ENCODE measurements at places on chromosomes 2 and 18. TPM values are rescaled to one million over a fixed set of nuclear protein-coding genes. Genes with fewer than 3 reads are reported as not detected.

Gene POTEI
- not detected for total RNA-seq

GRCh38 chr2:120410487-120410886 is 64.6 kb downstream of the INHBB start:
- no peak for DNase-seq
- H3K4me1 ChIP-seq: no peaks in the 10 kb centered on the region
- H3K36me3 ChIP-seq: no peaks in the 10 kb centered on the region
- H3K4me3 ChIP-seq: no peak overlapping the region
- H3K27me3 ChIP-seq: peaks cover 14% of the 10 kb centered on the region
- H3K27ac ChIP-seq: no peak overlapping the region

DNA sequence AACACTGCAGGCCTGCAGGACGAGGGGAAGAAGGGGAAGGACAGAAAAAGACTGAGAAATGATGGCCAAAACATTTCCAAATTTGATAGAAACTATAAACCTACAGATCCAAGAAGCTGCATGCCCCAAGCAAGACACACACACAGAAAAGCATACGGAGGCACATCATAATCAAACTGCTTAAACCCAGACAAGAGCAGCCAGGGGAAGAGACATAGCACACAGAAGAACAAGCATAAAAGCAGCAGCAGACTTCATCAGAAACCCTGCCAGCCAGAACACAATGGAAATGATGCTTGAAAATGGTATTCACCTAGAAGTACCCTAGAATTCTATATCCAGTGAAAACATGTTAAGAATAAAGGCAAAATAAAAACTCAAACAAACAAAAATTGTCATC is 57.2 kb upstream of the RNU4ATAC start:
- peak overlapping the region; percentile 80 for H3K27ac ChIP-seq
- no peaks in the 10 kb centered on the region for H3K27me3 ChIP-seq
- peaks cover 13% of the 10 kb centered on the region for H3K36me3 ChIP-seq
- no peak for DNase-seq
- H3K4me1 ChIP-seq: peaks cover 34% of the 10 kb centered on the region

- H3K27ac ChIP-seq: no peak overlapping the region
- H3K27me3 ChIP-seq: no peaks in the 10 kb centered on the region
- H3K36me3 ChIP-seq: no peaks in the 10 kb centered on the region
- no peaks in the 10 kb centered on the region for H3K4me1 ChIP-seq
- no peak overlapping the region for H3K4me3 ChIP-seq
- no peak for DNase-seq
Observed at GRCh38 chr2:443741-444140, 155.8 kb upstream of the ALKAL2 start.

Gene HOXD8
- 3.3 TPM for total RNA-seq

DNA sequence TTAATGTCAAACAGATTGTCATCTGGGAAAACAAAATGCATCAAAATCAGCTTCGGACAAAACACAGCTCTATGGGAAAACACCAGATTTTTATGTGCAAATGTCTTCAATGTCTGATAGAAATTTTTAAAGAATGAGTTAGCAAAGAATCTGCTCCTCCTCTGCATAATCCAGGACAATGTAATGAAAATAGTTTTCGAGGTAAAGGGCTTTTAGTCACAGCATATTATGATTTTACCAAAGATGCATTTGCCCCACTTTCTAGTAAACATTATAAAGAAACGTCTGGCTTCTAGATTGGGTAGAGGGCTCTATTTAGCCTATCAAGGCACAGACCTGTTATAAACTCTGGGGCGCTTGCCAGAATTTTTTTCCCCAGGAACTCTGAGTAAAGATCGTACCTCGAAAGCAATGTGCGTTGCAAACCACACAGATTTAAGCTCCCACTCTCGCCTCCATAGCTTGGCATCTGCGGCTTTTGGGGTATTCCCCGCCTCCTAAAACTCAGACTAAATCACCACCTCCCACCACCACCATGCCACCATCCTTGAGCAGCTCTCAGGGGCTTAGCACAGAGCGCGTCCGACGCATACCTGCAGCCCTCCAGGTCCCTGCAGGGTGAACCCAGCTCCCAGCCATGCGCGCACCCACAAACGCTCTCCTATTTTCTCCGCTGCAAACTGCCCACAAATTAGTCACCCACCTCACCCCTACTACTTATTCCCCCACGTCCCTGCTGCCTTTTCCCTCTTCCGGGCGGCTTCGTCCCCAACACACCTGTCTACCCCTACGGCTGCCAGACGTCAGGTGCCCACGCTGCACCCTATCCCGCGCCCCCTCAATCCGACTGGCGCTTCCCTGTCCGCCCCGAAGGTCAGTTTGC is 829 bp downstream of the ACVR1C start:
- H3K4me1 ChIP-seq: peaks cover 5% of the 10 kb centered on the region
- no peaks in the 10 kb centered on the region for H3K36me3 ChIP-seq
- H3K27ac ChIP-seq: no peak overlapping the region
- peaks cover 14% of the 10 kb centered on the region for H3K27me3 ChIP-seq
- peak overlapping the region; percentile 72 for H3K4me3 ChIP-seq

DNA sequence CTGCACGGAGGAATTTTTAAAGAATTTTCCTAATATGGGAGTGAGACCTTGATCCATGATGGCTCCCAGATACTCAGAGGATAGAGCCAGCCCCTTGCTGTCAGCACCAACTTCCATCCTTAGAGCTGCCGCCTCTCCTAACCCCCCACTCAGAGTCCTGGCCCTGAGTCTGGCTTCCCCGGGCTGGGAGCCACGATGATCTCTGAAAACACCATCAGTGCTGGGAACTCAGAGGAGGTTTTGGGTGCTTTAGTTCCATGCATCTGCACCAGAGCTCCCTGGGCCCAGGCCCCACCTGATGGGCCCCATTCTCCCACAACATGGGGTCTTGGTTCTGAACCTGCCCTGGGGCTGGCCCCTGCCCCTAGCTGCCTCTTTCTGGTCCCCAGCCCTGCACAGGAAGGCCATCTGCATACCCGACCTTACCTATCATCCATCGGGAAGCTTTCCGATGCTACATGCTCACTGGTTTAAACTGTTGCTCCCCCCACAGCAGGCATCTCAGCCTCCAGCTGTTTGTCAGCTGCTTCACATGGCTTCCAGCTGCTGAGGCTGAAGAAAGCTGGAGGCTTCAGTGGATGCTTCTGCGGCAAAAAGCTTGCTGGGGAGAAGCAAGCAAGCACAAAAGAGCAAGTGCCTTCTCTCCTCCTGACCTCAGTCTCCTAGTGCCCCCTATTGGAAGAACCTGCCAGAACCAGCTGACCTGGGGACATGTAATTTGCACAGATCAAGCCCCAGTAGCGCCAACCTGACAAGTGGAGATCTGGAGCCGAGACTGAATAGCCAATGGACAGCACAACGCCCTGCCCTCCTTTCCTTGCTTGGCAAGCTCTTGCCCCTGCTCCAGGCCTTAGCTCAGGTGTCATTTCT is 24.2 kb upstream of the RHOB start:
- H3K4me1 ChIP-seq: peaks cover 33% of the 10 kb centered on the region
- no peak overlapping the region for H3K27ac ChIP-seq
- DNase-seq: peak; percentile 34
- H3K4me3 ChIP-seq: peak overlapping the region; percentile 23

GRCh38 chr2:85104228-85104627 is 29.0 kb upstream of the TCF7L1 start:
- no peaks in the 10 kb centered on the region for H3K27me3 ChIP-seq
- no peak overlapping the region for H3K27ac ChIP-seq
- no peaks in the 10 kb centered on the region for H3K4me1 ChIP-seq
- H3K4me3 ChIP-seq: no peak overlapping the region
- no peak for DNase-seq

DNA sequence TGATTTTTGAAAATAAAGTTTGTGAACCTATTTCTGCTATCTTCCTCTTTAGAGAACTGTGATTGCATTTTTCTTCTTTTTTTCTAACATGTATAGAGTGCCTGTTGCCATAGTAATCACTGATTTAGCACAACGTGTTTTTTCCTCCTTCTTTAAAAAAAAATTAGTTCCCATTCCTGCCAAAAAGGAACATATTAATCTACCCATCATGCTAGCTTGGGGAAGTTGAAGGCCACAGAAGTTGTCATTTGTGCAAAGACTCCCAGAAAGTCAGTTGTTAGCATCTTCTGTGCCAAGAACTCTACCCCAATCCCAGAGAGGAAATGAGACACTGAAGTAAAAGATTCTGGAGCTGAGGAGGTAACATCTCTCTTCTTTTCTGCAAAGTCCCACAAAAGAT is 57.3 kb downstream of the SLC8A1 start:
- H3K4me3 ChIP-seq: no peak overlapping the region
- no peak for DNase-seq
- H3K4me1 ChIP-seq: peaks cover 10% of the 10 kb centered on the region
- H3K36me3 ChIP-seq: no peaks in the 10 kb centered on the region
- no peaks in the 10 kb centered on the region for H3K27me3 ChIP-seq
- H3K27ac ChIP-seq: peak overlapping the region; percentile 3

Gene CHRNG
- total RNA-seq: not detected

GRCh38 chr2:160977376-160977775 is 182.9 kb upstream of the TANK start:
- no peak overlapping the region for H3K4me3 ChIP-seq
- H3K27ac ChIP-seq: no peak overlapping the region
- DNase-seq: no peak
- H3K27me3 ChIP-seq: no peaks in the 10 kb centered on the region
- H3K4me1 ChIP-seq: no peaks in the 10 kb centered on the region

DNA sequence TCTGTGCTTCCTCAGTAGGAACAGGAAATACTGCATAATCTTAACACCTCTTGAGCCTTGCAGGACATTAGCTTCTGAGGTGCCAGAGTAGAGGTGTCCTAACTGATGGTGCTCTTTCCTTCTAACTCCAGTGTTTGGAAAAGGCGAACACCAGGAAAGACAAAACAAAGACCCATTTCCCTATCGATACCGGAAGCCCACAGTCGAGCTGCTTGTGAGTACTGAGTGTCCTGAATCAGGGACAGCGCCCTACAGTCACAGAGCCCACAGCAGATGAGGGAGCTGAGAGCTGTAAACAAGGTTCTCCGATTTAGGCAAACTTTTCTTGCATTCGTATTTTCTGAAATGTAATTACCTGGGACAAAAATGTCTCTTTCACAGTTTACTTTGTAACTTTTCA is 50.7 kb downstream of the SLC14A2 start:
- no peaks in the 10 kb centered on the region for H3K27me3 ChIP-seq
- H3K36me3 ChIP-seq: no peaks in the 10 kb centered on the region

DNA sequence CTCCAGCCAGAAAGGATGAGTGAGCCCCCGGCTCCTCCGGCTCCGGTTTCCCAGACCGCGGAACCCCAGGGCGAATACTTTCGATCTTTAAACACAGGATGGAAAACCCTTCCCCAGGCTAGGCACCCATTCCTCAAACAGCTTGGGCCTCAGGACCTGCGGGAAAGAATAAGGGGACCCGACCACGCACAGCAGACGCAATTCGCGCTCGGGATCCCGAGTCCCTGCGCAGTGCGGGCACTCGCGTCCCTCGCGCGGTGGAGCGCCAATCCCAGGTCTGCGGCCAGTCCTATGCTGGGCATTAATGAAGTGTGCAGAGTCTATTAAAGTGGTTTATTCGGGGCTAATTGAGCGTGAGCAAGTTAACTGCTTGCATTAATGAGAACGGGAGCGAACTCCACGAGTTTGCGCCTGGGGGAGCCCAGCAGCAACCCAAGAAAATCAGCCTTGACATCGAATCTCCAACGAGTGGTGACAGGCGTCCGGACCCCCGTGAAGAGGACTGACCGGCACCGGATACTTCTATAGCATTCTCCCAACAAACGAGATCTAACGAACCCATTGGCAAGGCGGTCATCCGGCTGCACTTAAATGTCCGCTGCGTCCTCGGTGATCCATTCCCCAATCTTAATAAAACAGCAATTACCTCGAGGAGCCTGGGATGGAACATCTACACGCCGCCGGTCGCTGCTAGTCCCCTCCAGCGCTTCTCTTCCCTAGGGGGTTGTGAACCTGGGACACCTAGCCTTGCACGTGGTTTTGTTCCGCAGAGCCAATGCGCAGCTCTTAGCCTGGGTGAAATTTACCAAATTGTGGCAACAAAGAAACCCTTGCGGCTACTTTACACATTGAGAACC is 1.6 kb downstream of the OSR1 start:
- no peak overlapping the region for H3K27ac ChIP-seq
- peak overlapping the region; percentile 93 for H3K4me3 ChIP-seq
- H3K4me1 ChIP-seq: peaks cover 7% of the 10 kb centered on the region
- peaks cover 15% of the 10 kb centered on the region for H3K36me3 ChIP-seq
- peak; percentile 90 for DNase-seq

- no peak overlapping the region for H3K27ac ChIP-seq
- H3K4me3 ChIP-seq: no peak overlapping the region
- no peaks in the 10 kb centered on the region for H3K36me3 ChIP-seq
- no peaks in the 10 kb centered on the region for H3K27me3 ChIP-seq
- no peaks in the 10 kb centered on the region for H3K4me1 ChIP-seq
Observed at GRCh38 chr2:383888-384287, 96.0 kb upstream of the ALKAL2 start.

- no peak overlapping the region for H3K4me3 ChIP-seq
- H3K4me1 ChIP-seq: no peaks in the 10 kb centered on the region
- peak; percentile 41 for DNase-seq
- H3K27ac ChIP-seq: no peak overlapping the region
- no peaks in the 10 kb centered on the region for H3K36me3 ChIP-seq
Observed at GRCh38 chr2:71684226-71685072, 231.1 kb downstream of the DYSF start.

DNA sequence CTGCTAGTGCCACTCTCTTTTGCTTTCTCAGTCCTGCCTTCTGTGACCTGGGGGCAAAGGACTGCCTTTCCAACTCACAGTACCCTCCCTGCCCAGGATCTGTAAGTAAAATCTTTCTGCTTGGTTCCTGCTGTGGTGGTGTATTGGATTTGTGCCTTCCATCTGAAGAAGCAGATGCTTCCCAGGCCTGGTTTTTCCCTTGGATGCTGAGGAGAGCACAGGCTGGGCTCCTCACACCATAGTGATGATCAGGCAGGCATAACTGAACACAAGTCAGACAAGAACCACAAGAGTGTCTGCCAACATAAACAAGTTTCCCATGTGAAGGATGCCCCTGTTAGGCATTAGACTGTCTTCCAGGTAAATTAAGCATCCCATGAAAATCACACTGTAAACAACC is 121.3 kb upstream of the NRXN1 start:
- no peaks in the 10 kb centered on the region for H3K36me3 ChIP-seq
- no peak overlapping the region for H3K27ac ChIP-seq

Gene CDH20
- not detected for total RNA-seq

Gene PJVK
- 2.5 TPM for total RNA-seq

- peaks cover 30% of the 10 kb centered on the region for H3K4me1 ChIP-seq
- no peak overlapping the region for H3K4me3 ChIP-seq
- H3K36me3 ChIP-seq: no peaks in the 10 kb centered on the region
- peak; percentile 39 for DNase-seq
Observed at GRCh38 chr2:118061135-118061955, 26.9 kb upstream of the INSIG2 start.

Data from osteoblast (primary cell).